ENCODE measurements at places on chromosomes 5 and 9. TPM values are rescaled to one million over a fixed set of nuclear protein-coding genes. Genes with fewer than 3 reads are reported as not detected.

Gene HRCT1
- polyA plus RNA-seq = 0.83 TPM

Gene FAM78A
- 44.5 TPM for polyA plus RNA-seq

Gene KIF12
- 0.52 TPM for polyA plus RNA-seq

Gene SAP30L
- polyA plus RNA-seq = 24.0 TPM

Gene MACIR
- polyA plus RNA-seq = 13.6 TPM

Gene TUT7
- polyA plus RNA-seq = 12.9 TPM

Gene C5orf24
- 62.9 TPM for polyA plus RNA-seq

Gene ROPN1L
- 0.25 TPM for polyA plus RNA-seq

Gene PCDHA11
- 0.30 TPM for polyA plus RNA-seq
